Right hindlimb (tissue), 1 donor: ENCODE measurements at places on chromosomes 4 and X.

DNA sequence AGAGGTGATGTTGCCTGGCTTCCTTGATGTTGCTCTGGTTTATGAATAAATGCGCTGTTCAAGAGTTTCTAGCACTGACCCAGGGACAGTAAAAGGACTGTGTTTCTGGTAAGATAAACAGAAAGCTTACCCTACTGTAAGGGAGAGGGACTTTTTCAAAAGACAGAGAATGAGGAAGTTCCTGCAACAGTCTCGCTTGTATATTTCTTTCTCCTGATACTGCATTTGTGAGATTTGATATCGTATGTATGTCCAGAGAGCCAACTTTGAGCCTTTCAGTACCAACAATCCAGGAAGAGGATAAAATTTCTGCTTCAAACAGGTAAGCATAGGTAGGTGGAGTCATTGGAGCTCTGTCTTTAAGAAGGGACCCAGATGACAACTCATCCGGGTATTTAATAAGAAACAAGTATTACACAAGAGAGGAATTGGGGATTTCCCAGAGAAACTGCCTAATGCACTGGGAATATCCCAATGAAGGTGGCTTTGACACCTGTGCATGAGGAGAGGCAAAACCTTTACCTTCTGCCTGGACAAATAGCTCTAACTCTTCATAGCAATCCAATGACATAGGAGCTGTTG is 773 bp downstream of the DAPP1 start:
- no peak for DNase-seq

GRCh38 chrX:118630848-118631247 is 96.6 kb upstream of the IL13RA1 start:
- DNase-seq: no peak

DNA sequence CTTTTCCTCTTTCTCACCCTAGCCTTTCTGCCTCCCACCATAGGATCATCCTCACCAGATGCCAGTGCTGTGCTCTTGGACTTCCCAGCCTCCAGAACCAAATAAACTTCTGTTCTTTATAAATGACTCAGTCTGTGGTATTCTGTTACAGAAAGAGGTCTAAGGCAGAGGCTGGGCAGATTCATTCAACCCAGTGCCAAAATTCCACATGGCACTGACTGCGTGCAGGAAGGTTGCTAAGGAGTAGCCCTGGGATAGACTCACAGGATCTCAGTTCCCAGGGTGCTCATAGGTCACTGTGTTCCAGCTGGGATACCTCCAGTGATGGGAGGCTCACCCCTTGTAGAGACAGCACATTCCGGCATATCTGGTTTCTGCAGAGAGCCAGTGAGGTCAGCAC is 22.0 kb downstream of the SORCS2 start:
- DNase-seq: no peak

DNA sequence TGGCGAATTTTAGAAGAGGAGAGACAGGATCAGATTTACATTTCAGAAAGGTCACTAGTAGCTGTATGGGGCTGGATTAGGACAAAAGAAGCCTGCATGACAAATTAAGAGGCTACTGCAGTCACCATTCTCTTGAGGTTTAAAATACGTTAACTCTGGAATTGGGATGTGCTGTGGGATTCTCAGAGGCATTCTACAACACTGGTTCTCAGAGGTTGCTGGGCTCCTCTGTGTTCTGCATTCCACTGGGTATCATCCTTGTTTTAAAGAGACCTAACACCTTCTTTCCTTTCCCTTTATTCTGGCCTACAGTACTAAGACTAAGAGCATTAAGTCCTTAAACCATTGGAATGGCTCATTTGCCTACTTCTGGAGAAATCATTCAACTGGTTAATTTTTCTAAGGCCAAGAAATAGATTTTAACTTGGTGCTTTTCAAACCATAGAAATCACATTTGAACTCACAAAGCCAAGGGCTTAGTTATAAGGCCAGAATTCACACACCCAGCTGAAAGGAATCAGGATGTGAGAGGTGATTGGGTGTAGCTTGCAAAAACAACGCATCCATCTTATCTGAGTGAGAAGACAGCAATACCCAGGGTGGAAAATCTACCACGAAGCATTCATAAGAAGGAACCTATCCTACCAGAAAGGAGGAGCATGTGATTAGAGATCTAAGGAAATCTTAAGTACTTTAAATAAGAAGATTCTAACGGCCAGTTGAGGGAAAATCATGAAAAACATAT is 116.6 kb downstream of the SHISA3 start:
- no peak for DNase-seq

GRCh38 chr4:102503831-102504786 is 3.0 kb downstream of the NFKB1 start:
- no peak for DNase-seq

GRCh38 chr4:109702950-109703663 is at the start of gene CASP6:
Gene CASP6, minus strand, starts transcription at chr4:109703445. Its CDS starts 50 bp downstream, at chr4:109703395.
- DNase-seq: peak; percentile 84

GRCh38 chr4:92387459-92388069 is 83.8 kb downstream of the GRID2 start:
- DNase-seq: no peak

DNA sequence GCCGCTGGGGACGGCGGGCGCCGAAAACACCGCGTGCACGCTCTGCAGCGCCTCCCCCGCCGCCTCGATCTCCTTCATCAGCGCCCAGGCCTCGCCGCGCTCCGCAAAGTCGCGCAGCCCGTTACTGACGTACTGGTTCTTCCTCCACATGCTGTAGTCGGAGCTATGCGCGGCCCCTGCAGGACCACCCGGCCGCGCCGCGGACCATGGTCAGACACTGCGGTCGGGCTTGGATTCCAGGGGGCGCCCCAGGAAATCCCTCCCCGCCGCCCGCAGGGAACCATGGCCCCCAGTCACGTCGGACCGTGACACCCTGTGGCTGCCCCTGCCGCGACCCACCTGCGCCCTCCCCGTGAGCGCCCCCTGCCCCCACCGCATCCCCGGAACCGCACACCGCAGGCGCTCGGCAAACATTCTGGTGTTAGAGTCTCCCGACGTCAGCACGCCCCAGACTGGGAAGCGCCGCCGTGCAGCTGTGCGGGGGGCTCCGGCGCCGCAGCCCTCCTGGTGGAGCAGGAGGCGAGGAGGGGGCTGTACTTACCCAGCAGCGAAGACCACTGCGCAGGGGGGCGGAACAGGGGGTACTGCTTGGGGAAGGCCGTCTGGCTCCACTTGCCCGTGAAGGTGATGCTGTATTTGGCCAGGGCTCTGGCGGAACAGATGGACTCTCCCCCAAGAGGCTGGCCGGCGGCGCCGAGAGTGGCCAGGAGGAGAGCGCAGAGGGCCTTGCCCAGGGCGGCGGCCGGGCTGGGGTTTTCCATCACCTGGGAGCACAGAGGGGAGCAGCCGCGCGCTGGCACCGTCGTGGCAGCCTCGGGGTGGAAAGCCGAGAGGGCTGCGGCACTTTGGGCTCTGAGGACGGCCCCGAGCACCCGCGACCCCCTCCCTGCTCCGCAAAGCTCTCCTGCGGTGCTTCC is 814 bp downstream of the SPON2 start:
- DNase-seq: peak; percentile 46

DNA sequence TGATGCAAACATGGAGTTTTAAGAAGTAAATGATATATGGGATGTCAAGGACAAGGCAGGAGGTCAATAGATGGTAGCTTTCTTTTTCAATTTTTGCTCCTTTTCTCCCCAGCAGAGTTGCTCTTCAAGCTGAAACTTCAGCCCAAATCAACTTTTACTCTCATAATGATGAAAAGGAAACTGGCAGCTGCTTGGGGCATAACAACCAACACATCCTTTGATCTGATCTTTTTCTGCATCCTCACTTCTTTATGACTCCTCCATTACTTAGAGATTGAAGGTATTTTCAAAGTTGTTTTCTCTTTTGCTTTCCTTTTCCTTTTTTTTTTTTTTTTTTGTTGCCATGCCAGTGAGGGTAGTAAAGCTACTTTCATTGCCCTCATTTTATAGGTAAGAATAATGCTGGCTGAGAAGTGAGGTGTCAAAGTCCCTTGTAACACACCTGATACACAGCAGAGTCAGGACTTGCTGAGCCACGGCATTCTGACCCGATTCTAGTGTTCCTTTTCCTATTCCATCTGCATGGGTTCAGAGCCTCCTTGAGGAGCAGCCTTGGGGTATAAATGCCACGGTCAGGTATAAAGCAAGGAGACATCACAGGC is 26.9 kb downstream of the SLC2A9 start:
- DNase-seq: no peak

GRCh38 chr4:38343608-38344007 is 320.4 kb upstream of the KLF3 start:
- DNase-seq: no peak

DNA sequence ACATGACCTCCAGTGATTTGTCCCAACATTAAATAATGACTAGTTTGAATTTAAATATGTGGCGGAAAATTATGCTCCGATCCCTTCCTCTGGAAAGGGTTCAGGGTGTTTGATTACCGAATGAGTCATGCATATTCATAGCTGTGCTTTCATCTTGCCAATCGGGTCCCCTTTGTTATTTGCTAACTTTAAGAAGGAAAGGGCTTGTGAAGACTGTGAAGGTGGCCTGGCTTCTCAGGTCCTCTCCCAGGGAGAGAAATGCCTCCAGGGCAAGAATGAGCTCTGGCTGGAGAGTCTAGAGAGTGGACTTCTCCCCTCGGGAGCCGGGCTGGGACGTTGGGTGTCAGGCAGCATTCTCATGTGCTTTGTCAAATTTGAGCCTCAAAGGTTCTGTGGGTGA is 155.5 kb upstream of the PSAPL1 start:
- DNase-seq: no peak

- no peak for DNase-seq
These were observed 1565.1 kb downstream of the ARAP2 start for GRCh38 chr4:34679228-34679627.

- DNase-seq: peak; percentile 32
These were observed 27.4 kb downstream of the NOCT start for GRCh38 chr4:139042981-139043460.

DNA sequence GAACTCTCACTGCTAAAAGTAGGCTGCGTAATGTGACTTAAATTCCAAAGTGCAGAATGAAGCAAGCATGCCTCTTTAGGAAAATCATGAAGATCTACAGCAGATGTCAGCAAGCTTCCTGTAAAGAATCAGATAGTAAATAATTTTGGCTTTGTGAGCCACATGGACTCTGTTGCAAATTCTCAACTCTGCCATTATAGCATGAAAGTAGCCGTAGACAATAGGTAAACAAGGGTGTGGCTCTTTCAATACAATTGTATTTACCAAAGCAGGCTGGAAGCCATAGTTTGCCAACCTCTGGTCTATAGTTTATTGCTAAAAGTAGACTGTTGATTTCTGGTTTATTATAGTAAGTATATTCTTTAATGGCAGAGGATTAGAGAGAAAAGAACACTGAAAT is 80.3 kb upstream of the FAM9B start:
- DNase-seq: no peak

GRCh38 chrX:44873415-44874276 is 658 bp downstream of the KDM6A start:
- peak; percentile 56 for DNase-seq

DNA sequence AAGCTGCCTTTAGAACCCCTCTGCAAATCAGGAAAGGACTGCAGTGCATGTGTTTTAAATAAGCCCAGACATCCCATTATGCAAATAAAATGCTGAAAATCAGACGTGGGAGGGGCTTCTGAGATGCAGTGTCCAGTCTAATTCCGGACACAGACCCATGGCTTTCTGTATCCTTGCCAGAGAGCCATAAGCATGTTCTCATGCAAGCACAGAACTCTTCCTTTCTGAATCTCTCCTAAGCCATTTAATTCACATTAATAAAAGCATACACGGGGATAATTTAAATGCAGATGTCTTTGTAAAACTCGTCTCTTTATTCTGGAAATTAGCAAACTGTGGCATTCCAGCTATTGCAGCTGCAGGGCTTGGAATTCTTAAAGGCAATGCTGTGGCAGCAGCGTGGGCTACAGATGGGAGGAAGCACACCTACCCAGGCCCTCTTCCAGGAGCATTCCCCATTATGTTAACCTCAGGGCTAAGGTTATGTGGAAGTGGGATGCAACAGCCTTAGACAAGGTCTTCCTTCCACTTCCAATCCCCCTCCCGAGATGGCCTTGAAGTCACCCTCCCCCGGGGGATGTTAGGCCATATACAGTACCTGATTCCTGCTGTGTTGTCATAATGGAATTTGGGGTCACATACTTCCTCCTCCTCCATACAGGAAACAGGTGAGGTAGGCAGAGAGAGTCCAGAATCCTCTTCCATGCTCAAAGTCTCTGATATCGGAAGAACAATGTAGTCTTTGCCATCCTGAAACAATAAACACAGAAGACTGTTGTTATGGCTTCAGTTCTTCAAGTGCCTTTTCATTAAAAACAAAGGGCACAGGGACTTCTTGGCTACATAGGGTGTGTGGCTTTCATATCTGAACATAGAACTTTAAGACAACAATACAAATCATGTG is 38.1 kb downstream of the KDR start:
- no peak for DNase-seq

DNA sequence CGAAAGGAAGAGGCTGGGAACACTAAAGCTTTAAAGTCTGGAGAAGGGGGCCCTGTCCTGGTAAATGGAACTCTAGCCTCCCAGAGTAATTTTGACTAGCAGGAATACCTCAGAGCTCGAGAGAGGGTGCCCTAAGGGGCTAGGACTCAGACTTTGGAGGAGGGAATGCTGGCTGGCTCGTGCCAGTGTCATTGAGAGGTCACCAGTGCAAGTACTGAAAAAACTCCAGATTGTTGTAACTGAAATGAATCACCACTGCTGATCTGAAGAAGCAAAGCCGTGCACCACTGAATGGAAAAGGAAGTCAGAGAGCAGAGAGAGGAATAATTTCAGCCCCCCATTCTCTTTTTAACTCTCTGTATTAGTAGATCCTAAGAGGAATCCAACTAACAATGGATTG is 690.2 kb downstream of the FAT4 start:
- no peak for DNase-seq

DNA sequence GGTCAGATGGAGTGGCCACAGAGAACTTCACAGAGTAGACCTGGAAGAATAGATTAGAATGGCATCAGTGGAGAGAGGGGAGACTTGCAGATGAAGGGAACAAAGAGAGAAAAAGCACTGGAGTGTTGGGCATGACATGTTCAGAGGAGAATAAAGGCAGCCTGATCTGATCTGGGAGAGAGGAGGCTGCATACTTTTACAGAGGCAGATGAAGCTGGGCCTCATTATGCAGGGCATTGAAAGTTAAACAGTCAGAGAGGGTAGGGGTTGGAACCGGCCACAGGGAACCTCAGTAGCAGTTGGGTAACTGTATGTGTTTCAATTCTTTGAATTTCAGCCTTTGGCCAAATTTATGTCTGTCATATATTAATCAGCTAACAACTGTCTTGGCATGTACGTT is 61.2 kb downstream of the SH3BGRL start:
- DNase-seq: no peak

- DNase-seq: no peak
These were observed 8.2 kb downstream of the KLHL15 start for GRCh38 chrX:24018809-24019208.

- no peak for DNase-seq
These were observed 57.3 kb downstream of the ABCG2 start for GRCh38 chr4:88101165-88101564.

GRCh38 chr4:38322714-38323113 is 341.3 kb upstream of the KLF3 start:
- peak; percentile 64 for DNase-seq

DNA sequence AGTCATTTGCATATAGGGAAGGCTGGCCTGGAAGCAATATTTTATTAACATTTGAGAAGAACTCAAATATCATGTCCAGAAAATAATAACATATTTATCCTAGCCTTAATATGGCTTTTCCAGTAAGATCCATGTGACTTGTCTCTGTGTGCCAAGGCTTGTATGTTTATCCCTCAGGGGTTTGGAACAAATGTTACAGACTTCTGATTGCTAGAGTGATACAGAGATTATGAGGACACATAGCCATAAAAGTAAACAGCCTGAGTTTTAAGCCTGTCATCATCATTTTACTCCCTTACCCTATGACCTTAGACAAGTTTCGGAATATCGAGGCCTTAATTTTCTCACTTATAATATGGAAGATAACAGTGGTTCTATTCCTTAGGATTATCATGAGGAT is 338.1 kb downstream of the GPAT3 start:
- no peak for DNase-seq
